ENCODE measurements at places on chromosomes 13 and 19.

GRCh38 chr13:45696610-45697226, 5.4 kb upstream of the CBY2 start:
- DNase-seq, result no peak

- DNase-seq, result no peak
Measured at GRCh38 chr13:34070006-34070405, 252.1 kb downstream of the RFC3 start.

- peak; percentile 72 for DNase-seq
Measured at GRCh38 chr19:47863514-47863936, 4.5 kb downstream of the TPRX2 start.

DNA sequence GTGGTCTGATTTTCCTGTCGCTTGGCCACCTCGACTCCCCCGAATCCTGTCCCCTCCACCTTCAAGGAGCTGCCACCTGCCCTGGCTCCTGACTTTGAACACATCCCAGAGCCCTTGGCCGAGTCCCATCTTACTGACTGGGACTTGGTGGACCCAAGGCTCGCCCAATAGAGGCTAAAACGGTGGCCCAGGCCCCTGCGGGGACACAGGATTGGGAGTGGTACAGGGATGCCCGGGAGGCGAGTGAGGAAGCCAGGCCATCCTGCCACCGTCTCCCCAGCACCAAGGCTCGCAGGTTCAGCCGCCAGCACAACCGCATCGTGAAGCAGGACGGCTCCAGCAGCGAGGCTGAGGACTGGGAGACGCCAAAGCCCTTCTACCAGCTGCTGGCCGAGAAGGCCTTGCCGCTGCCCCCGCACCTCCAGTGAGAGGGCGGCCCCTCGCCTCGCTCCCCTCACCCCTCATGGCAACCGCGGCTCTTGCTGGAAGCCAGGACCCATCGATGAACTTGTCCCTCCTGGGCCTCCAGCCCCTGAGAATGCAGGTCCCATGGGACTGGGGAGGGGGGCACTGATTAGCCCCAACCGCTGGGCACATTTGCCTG, 5.3 kb downstream of the SIX5 start:
- DNase-seq, result no peak

- DNase-seq, result no peak
Measured at GRCh38 chr13:27969082-27969865, at the start of gene CDX2. CDX2 (minus strand) TSS chr13:27969315; CDS start chr13:27969006, 309 bp downstream.

GRCh38 chr13:41827507-41828213, 133.2 kb downstream of the VWA8 start:
- DNase-seq, result no peak

GRCh38 chr13:55500694-55501093, 1640.0 kb upstream of the PRR20A start:
- no peak for DNase-seq

GRCh38 chr19:5973867-5974635, 3.9 kb downstream of the RANBP3 start:
- no peak for DNase-seq

- peak; percentile 13 for DNase-seq
Measured at GRCh38 chr19:45952686-45953505, 20.8 kb downstream of the NOVA2 start.

- DNase-seq, result no peak
Measured at GRCh38 chr13:50125304-50125553, 110.0 kb downstream of the KCNRG start.

DNA sequence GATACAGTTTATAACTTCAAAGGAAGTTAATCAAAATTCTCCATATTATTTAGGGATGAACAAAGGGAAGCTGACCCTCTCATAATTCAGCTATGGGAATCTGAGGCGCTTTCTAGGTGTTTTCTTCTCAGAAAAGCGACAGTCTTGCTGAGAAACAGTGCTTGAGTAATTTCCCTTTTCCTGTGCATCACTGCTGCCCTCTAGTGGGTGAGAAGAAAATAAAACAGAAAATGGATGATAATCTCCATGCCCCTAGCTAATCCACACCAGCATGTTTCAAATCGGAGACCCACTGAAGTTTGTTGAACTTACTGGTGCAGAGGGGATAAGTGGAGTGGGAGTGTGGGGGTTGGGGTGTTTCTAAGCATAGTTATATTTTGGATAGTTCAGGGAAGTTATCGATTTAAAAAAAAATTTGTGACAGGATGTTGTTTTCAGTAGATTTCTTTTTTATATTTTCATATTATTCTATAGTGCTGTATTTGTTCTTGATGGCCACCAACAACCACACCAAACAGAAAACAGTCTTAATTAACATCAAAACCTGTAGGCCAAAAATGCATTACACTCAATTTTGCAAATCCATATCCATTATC, 21.4 kb downstream of the LCP1 start:
- DNase-seq, result peak; percentile 20

- no peak for DNase-seq
Measured at GRCh38 chr13:99507054-99507453, 5.8 kb downstream of the TM9SF2 start.

GRCh38 chr19:20669263-20669662, 7.9 kb upstream of the ZNF626 start:
- no peak for DNase-seq

DNA sequence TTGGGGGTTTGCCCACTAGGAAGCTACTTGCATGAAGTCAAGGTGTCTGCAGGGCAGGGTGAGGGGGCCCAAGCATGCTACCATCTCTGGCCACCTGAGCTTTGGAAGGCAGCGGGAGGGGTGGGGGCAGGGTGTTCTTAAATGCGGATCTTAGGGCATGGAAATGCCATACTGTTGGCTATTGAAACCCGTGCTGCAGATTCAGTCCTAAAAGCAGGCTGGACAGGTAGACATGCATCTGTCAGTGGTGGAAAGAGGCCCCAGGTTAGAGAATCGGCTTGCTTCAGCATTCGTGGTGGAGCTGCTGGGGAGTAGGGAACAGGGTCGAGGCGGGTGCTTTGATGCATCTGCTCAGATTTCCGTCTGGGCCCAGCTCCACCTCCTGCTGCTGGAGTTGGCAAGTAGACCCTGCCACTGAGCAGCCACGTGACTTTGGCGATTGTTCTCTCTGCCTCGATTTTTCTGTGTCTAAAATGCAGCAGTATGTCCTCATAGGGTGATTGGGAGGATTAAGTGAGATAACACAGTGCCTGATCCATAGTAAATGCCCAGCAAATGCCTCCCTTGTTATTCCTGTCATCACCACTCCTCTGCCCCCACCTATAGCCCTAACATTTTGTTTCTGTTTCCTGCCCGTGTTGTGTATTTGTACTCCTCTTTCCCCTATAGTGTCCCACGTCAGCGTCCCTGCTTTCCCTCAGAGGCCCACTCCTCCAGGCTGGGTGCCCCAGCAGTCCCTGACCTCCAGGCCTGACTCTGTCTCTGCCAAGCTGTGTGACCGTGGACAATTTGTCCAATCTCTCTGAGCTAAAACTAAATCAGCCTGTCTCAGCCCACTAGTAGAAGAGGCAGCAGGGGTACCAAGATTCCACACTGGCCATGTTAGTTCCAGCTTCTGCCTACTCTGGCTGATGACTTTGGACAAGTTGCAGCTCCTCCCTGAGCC, 5.8 kb downstream of the PPP1R37 start:
- no peak for DNase-seq

DNA sequence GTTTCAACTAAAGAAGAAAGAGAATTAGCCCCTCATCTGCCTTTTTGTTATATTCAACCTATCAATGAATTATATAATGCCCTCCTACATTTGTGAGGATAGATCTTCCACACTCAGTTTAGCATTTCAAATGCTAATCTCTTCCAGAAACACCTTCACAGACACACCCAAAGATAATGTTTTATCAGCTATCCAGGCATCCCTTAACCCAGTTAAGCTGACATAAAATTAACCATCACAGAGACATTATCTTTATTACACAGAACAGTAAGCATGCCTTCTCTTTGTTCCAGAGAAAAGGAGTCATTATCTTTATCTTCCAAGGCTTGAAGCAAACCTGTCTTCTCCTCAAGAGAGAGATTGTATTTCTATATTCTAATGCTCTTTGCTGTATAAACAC, 53.1 kb downstream of the PCDH20 start:
- no peak for DNase-seq

GRCh38 chr19:41324231-41324702, 14.3 kb downstream of the CCDC97 start:
- no peak for DNase-seq

DNA sequence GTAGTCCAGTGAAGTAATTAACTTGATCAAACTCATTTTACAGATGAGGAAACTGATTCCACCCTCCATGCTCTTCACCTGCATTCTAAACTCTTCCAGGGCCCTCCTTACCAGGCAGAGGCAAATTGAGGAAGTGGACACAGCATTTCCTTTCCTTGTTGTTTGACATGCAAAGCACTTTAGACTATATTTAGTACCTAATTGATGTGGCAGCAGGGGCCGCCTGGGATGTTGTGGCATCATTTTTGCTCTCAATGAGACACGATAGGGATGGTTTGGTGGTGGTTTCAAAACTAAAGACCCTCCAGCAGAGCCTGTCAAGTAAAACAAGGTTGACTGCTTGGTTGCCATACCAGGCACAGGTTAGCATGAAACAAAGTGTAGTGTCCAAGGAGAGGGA, 7.9 kb downstream of the SIPA1L3 start:
- DNase-seq, result no peak

DNA sequence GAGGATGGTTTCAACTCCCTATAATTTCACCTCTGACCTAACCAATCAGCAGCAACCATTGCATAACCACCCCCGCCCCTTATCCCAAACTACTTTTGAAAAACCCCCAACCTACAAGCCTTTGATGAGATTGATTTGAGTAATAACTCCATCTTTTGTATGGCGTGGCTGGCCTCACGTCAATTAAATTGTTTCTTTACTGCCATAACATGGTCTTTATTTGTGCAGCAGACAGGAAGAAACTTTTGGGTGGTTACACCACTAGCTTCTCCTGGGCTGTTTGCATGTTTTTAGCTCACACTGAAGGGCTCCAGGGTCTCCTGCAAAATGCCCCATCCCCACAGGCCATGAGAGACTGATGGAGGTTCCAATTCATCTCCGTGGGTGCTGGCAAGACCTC, 34.0 kb upstream of the PEG3 start:
- DNase-seq, result no peak

- no peak for DNase-seq
Measured at GRCh38 chr13:110216398-110217041, 90.4 kb downstream of the COL4A1 start.

DNA sequence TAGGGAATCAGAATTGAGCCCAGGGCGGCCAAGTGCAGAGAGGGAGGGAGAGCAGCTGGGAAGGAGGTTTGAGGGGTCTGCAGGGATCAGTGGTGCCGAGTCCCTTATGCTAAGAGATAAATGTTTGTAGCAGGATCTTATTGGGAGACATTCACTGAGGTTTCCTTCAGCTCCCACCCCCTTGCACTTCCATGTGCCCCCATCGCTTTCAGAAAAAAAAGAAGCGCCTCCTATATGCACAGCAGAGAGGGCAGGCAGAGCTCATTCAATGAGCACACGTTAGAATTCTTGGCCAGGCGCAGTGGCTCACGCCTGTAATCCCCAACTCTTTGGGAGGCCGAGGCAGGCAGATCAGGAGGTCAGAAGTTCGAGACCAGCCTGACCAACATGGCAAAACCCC, 28.0 kb downstream of the CYP4F2 start:
- no peak for DNase-seq

GRCh38 chr13:27076421-27076820, 95.2 kb downstream of the USP12 start:
- no peak for DNase-seq

- DNase-seq, result no peak
Measured at GRCh38 chr19:1129535-1129934, 25.7 kb downstream of the GPX4 start.

GRCh38 chr19:18769989-18770528, 21.0 kb downstream of the COMP start:
- DNase-seq, result no peak

Data from T follicular helper cell (primary cell).